Activated naive CD4-positive, alpha-beta T cell treated with anti-CD3 and anti-CD28 coated beads for 36 hours (primary cell): ENCODE measurements at places on chromosomes 2 and 18.
A peak's percentile ranks its signal among the peaks of the same experiment; 100 is the strongest.

DNA sequence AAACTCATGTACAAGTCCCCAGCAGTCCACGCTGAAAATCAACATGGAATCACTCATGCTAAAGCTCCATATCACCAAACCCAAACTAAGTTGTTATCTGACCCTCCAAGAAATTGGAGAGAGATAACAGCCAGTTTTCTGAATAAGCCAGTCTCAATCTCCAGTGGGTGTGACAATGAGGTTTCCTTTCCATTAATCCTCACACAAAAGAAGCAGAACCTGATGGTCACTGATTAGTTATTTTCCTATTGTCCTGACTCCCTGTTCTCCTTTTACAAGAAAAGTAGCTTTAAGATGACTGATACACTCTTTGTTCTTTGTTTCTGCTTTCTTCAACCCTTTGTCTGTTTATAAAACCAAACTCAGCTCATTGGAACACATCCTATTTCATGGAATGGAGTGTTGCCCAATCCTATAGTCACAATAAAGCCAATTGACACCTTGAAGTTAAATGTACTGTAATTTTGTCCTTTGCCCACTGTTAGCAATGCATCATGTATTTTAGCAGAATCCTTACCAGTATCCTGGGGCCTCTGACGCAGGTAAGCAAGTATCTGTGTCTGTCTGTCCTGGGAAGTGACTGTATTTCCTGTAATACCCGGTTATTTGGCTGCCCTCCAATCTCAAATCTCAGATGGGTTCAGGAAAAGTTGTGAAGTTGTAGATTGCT, 30.6 kb upstream of the SH3RF3 start:
- no peak for DNase-seq

GRCh38 chr18:40582105-40582504, 1372.9 kb upstream of the PIK3C3 start:
- no peak for DNase-seq

- DNase-seq, result no peak
Observed at GRCh38 chr2:161204846-161205245, 44.6 kb downstream of the TANK start.

- DNase-seq, result no peak
Observed at GRCh38 chr18:9616049-9616448, 1.7 kb upstream of the PPP4R1 start.

GRCh38 chr2:168490015-168490874, 34.2 kb downstream of the CERS6 start:
- DNase-seq, result peak; percentile 82

GRCh38 chr2:118265873-118266455, 177.7 kb downstream of the INSIG2 start:
- DNase-seq, result no peak

- no peak for DNase-seq
Observed at GRCh38 chr18:39675906-39676305, 2110.3 kb upstream of the CELF4 start.

- peak; percentile 39 for DNase-seq
Observed at GRCh38 chr2:100818606-100819369, 1.2 kb upstream of the NPAS2 start.

GRCh38 chr18:57440331-57441070, 5.3 kb downstream of the ONECUT2 start:
- no peak for DNase-seq

GRCh38 chr2:11045294-11045693, 110.0 kb upstream of the SLC66A3 start:
- no peak for DNase-seq

GRCh38 chr2:175187378-175187777, 5.9 kb upstream of the ATP5MC3 start:
- peak; percentile 21 for DNase-seq

DNA sequence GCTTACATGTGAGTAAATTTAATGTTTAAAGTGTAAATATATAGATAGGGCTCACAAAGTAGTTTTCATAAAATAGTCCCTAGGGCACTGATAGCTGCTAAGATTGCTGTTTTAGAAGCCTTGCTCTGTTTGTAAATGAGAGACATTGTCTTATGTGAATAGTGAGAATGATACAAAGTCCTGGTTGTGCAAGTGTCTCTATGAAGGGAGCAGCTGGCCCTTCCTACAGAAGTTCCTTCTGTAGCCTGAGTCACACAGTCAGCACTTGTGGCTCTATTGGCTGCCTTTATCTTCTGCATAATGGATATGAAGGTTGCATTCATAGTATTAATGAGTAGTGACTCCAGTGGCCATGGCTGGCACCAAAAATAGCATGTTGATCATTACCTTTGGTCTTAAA, 279.7 kb downstream of the OSR1 start:
- DNase-seq, result no peak

DNA sequence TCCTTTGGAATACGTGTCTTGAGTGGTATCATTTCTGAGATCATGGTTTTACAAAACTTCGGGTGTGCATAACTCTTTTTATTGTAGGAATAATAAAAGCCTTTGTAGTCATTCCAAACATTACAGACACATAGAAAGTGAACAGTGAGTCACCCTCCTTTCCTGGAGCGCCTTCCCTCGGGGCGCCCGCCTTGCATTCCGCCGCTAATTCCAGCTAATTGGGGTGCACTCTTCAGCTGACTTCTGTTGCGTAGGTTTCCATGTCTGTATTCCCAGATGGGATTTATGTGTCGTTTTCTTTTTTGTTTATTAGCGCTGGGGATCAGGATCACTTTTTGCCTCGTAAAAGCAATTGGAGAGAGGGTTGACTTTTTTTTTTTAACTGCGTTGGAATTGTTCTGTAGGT, 18.7 kb downstream of the SH3BP4 start:
- DNase-seq, result no peak

GRCh38 chr2:197229509-197230443, 80.8 kb downstream of the ANKRD44 start:
- no peak for DNase-seq

GRCh38 chr2:1774929-1775328, 30.6 kb upstream of the PXDN start:
- DNase-seq, result no peak

DNA sequence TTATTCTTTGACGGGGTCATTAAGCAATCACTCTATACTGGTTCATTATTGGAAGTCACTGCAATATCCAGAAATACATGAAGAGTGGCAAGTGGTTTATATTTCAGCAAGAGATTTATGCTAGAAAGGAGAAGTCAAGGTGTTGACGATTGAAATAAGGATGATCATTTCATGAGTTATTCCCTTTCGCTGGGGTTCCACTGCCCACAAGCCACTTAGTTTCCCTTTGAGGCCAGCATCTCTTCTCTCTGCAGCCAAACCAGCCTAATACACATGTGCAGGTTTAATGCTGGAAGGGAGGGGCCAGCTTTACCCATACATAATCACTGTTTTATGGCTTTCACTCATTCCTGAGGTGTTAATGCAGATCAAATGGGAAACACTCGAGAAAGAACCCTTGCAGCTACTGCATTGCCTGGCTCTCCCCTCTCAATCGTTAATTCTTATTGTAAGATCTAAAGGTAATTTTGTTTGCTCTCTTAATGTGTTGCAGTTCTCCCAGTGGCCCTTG, 108.4 kb downstream of the MEIS1 start:
- no peak for DNase-seq

DNA sequence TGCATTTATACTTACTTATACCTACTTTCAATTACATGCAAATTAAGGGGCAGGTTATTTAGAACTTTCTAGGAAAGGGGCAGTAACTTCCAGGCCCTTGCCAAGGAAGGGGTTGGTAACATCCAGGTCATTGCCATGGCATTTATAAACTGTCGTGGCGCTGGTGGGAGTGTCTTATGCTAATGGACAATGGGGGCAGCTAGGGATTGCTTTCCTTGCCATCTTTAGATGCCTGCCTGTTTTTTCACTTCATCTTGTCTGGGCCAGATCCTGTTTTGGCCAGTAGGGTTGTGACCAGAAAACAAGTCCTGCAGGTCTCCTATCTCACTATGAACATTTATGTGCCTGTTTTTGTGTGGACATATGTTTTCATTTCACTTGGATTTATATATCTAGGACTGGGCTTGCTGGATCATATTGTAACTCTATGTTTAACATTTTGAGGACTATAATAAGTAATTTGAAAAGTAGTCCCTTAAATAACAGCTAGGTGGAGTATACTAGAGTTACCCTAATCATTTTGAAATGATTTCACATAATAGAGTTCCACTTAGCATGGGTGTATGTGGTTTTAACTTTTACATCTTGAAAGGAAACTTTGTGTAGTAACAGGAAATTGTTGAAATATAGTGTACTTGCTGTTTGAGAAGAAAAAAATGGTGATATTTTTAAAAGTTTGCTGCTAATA, 56.1 kb downstream of the LCLAT1 start:
- no peak for DNase-seq

DNA sequence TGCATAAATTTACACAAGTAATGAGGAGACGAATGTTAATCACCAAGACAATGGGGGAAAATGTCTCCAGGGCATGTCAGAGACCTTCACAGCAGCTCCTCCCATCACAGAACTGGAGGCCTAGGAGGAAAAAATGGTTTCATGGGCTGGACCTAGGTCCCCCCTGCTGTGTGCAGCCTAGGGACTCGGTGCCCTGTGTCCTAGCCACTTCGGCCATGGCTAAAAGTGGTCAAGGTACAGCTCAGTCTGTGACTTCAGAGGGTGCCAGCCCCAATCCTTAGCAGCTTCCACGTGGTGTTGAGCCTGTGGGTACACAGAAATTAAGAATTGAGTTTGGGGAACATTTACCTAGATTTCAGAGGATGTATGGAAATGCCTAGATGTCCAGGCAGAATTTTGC, 152.2 kb upstream of the KCNJ3 start:
- DNase-seq, result no peak

- peak; percentile 66 for DNase-seq
Observed at GRCh38 chr2:15561574-15562344, 625 bp upstream of the NBAS start.

GRCh38 chr2:46704593-46704992, 211.0 kb downstream of the MCFD2 start:
- no peak for DNase-seq

DNA sequence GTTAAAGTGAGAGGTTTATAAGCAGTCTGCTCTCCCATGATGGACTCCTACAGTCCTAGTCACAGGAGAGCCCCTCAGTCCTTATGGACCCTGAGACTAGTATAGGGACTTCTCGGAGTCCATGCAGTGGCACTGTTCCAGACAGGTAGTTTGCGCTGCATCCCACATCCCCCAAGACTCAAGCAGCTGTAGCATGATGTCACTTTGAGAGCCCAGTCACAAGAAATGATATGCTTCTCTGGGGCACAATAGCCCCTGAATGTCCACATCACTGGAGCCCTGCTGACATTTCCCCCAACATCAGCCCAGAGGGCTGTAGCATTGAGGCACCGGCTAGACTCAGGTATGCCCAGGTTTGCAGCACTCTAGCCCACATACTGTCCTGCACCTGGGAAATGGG, 220.1 kb downstream of the OTX1 start:
- no peak for DNase-seq

- DNase-seq, result no peak
Observed at GRCh38 chr2:144351687-144352086, 168.2 kb downstream of the ZEB2 start.

DNA sequence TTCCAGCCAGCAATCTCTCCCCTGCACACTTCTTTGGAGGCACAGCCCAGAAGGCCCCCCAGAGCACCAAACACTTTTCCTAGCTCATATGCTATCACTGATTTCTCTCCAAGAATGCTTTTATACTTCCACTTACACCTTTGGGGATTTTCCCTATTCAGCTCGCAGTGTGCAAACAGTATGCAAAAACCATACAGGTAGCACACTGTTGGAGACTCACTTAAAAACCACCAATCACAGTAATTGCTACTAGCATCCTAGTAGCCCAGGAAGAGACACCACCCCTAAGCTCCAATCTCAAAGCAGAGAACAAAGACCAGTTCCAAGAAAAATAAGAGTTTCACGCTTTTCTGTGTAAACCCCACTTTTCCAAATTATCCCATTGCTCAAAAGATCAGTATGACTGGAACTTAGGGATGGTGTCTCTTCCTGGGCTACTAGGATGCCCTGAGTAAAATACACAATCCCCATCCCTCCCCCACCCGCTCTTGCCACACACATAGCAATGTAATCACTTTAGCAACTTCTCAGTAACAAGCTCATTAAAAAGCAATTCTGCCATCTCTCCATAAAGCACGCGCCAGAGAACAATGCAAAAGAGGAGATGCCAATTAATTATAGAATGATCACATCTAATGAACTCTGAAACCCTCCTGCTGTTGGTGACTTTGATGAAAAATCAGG, 43.0 kb downstream of the KLF7 start:
- DNase-seq, result no peak

DNA sequence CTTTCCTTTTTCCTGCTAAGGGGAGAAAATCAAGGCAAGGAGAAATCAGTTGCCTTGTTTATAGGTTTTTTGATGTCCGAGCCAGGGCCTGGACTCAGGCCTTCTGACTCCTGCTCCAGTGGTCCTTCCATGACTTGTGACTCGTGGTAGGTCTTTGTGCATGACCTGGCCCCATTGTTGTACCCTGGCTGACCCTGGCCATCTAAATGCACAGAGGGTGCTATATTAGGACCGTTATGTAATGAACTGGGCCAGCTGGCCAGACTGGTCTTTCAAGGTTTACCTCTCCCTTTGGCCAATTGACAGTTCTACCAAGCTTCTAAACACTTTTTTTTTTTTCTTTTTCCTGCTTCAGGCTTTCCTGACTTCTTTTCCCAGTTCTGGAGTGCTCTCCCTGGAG, 81.1 kb downstream of the SETBP1 start:
- no peak for DNase-seq

GRCh38 chr2:69151931-69152330, 139.0 kb downstream of the ANTXR1 start:
- no peak for DNase-seq

- DNase-seq, result no peak
Observed at GRCh38 chr2:234550056-234550455, 53.2 kb upstream of the ARL4C start.

DNA sequence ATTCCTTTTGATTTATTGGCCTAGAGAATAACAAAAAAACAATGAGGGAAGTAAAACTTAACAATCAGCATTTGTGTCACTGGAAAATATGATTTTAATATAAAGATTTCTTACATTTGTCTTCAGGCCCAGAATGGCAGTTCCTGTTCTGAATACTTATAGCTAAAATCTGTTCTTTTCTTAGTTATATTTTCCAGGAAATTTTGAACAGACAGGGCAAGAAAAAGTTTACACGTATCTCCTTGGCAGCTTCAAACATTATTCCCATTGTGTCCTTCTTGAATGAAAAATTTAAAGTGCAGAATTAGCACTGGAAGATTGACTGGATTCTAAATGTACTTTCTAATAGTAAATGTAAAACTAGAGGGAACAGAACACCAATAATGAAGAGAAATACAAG, 1454.0 kb upstream of the PIK3C3 start:
- DNase-seq, result no peak
